ENCODE measurements at places on chromosomes 13 and 19.

GRCh38 chr13:74128156-74128767 is 5.9 kb downstream of the KLF12 start:
- no peak for DNase-seq

GRCh38 chr13:101654883-101655282 is 202.4 kb downstream of the ITGBL1 start:
- no peak for DNase-seq

GRCh38 chr19:16673231-16673630 is 12.3 kb downstream of the TMEM38A start:
- DNase-seq = no peak

DNA sequence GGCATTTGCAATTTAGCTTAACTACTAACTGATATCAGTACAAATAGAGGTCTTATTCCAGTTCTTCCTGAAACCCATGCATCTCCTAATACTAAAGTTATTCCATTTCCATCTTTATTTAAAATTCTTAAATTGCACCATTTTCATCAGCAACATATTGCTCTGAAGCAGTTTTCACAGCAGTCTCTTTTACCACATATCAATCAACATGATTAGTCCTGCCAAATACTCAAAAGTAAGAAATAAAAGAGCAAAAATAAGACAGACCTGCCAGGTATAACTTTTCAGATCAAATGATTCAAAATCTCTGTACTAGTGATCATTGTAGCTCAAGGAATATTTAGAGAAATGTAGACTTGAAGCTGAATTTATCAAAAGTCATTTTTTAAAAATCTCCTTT is 141.7 kb downstream of the SLITRK1 start:
- no peak for DNase-seq

DNA sequence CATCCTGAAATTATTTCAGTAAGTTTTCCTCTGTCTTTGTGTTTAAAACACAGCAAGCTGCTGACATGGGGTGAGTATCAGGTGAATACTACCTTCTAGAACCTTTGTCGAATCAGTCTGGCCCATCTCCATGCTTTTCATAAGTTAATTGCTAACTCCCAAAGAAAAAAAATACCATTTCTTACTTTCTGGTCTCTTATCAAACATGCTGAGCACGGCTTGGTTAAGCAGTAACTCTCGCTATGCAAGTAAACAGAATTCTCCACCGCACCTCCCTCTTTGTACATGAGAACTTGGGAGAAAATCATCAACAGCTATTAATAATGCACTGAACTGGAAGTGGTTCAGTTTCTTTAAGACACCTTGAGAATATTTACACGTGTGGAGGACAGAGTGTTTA is 88.6 kb downstream of the FGF9 start:
- no peak for DNase-seq

GRCh38 chr19:28420811-28421550 is 792.0 kb downstream of the UQCRFS1 start:
- DNase-seq = no peak

GRCh38 chr19:31979362-31979761 is 366.0 kb upstream of the ZNF507 start:
- no peak for DNase-seq

DNA sequence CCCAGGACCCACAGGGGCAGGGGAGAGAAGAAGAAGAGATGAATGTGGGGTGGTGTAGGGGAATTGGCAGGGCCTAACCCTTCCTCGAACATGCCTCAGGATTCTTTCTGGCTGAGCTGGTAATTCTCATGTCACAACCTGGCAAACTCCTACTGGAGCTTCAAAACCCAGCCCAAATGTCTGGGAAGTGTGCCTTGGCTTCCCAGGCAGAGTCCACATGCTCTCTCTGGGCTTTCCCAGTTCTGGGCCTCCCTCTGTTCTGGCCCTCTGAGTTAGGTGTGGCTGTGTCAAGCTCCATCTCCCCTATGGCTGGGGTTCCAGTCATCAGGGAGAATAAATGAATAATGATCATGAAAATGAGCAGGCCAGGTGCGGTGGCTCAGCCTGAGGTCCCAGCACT is 11.2 kb upstream of the TMEM161A start:
- no peak for DNase-seq

Measured in HCT116 (cell line).